ENCODE measurements at places on chromosomes 12 and 14.

DNA sequence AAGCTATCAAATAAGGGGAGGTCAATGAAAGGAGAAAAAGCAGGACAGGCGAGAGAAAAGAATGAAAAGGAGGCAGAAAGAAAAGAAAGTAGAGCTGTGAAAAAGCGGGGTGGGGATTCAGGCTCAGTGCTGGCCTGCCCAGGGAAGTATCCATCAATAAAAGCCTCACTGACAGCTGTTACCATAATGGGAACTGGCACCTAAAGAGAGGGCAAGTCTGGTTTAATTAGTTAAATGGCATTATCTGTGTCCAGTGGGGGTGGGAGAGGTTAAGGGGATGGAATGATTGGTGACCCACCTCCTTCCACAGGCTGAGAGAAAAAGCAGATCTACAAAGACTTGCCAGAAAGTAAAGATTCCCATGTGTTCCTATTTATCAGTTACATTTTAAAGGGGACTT, 7.4 kb downstream of the SALL2 start:
- no peak for DNase-seq

DNA sequence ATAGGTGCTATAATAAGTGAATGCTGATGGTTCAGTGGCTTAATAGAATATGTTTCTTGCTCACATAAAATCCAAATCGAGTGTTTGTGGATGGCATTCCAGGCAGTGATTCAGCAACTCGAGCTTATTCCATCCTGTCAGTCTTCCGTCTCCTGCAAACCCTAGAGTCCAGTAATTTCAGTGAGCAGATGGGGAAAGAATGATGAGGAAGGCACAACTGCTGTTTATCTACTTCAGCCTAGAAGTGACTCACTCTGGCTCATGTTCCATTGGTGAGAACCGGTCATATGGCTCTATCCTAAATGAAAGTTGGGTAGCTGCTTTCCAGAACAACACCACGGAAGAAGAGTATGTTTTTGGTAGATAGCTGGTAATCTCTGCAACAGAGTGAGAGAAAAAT, 421.8 kb upstream of the PDE3A start:
- DNase-seq = no peak

DNA sequence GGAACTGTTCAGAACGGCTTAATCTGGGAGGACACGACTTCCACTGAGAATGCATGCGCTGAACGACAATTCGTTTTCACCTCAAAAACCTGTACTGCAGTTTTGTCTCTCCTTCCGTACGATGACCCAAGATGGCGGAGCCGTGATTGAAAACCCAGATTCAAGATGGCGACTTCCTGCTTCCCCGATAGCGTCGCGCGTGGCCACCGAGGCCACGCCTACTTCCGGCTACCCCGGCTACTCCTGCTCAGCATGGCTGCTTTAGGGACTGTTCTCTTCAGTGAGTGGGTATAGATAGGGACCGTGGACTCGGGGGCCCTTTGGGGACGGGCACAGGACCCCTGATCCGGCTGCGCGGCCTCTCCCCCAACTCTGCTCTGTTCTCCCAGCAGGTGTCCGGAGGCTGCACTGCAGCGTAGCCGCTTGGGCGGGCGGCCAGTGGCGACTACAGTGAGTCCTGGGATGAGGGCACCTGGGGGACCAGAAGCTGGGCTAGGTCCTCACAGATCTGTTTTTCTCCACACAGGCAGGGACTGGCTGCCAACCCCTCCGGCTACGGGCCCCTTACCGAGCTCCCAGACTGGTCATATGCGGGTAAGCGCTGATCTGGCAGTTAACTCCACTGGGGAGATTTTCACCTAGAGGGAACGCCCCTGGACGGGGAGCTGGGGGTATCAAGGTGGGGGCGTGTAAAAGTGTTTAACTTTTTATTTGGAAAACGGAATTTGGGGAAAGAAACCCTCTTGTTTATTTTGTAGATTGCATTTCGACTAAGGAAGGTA, at the start of gene MRPL52:
TSS of gene MRPL52 (plus strand) at position 227 of the 782 bp plus-strand sequence. CDS start at position 253, 26 bp downstream.
- DNase-seq = peak; percentile 74

DNA sequence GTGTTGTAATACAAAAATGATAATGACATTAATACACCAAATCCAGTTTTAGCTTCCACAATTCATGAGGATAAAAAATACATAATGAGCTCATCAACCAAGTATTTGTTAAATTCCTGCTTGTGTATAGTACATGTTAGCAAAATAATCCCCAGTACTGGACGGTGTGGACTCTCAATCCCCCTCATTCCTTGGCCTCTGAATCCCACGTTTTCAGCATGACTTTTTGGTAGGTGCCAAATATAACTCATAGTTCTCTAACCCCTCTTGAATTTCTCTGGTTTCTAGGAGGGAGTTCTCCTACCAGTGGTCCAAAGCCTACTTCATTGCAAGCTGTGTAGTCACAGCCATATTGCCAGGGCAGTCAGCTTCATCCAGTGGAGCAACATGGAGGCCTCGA, 41.4 kb upstream of the EPS8 start:
- DNase-seq = no peak

DNA sequence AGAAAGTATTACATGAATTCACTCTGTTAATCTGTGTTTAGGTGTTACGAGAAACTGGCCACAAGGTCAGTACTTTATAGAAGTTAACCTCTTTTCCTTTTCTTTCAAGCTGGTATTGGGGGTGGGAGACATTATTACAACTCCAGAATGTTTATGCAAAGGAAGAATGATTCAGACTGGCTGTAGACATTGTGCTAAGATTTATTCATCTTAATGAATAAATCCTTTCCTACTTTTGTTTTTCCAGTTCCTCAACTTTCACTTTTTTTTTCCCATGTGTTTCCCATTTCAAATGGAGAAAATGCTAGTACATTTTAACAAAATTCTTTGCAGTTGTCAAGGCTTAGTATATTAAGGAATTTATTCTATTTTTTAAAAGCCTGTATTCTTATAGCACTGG, 1.3 kb downstream of the OTOGL start:
- no peak for DNase-seq

DNA sequence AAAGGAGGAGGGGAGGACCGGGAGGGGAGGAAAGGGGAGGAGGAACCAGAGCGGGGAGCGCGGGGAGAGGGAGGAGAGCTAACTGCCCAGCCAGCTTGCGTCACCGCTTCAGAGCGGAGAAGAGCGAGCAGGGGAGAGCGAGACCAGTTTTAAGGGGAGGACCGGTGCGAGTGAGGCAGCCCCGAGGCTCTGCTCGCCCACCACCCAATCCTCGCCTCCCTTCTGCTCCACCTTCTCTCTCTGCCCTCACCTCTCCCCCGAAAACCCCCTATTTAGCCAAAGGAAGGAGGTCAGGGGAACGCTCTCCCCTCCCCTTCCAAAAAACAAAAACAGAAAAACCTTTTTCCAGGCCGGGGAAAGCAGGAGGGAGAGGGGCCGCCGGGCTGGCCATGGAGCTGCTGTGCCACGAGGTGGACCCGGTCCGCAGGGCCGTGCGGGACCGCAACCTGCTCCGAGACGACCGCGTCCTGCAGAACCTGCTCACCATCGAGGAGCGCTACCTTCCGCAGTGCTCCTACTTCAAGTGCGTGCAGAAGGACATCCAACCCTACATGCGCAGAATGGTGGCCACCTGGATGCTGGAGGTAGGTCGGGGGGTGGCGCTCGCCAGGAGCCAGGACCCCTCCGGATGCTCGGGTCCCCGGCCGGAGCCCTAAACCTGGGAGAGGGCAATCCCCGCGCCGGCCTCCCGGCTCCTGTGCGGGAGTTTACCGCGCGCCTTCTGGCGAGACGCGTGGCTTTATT, at the start of gene CCND2:
TSS of gene CCND2 (plus strand) at position 111 of the 744 bp plus-strand sequence. CDS start at position 390, 279 bp downstream.
- peak; percentile 83 for DNase-seq

- DNase-seq = no peak
Measured at GRCh38 chr12:89081719-89082369, 270.5 kb downstream of the DUSP6 start.

- no peak for DNase-seq
Measured at GRCh38 chr12:118042091-118042490, 18.9 kb downstream of the WSB2 start.

DNA sequence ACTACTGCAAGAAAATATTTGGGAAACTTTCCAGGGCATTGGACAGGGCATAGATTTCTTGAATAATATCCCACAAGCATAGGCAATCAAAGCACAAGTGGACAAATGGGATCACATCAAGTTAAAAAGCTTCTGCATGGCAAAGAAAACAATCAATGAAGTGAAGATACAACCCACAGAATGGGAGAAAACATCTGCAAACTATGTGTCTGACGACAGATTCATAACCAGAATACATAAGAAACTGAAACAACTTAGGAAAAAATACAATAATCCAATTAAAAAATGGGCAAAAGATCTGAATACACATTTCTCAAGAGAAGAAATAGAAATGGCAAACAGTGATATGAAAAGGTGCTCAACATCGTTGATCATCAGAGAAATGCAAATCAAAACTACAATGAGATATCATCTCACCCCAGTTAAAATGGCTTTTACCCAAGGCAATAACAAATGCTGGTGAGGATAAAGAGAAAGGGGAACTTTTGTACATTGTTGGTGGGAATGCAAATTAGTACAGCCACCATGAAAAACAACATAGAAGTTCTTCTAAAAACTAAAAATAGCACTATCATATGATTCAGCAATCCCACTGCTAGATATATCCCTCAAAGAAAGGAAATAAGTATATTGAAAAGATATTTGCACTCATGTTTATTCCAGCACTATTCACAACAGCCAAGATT, 33.8 kb upstream of the ATP2B1 start:
- no peak for DNase-seq

GRCh38 chr12:3299929-3300832, 190.8 kb upstream of the PRMT8 start:
- peak; percentile 72 for DNase-seq

DNA sequence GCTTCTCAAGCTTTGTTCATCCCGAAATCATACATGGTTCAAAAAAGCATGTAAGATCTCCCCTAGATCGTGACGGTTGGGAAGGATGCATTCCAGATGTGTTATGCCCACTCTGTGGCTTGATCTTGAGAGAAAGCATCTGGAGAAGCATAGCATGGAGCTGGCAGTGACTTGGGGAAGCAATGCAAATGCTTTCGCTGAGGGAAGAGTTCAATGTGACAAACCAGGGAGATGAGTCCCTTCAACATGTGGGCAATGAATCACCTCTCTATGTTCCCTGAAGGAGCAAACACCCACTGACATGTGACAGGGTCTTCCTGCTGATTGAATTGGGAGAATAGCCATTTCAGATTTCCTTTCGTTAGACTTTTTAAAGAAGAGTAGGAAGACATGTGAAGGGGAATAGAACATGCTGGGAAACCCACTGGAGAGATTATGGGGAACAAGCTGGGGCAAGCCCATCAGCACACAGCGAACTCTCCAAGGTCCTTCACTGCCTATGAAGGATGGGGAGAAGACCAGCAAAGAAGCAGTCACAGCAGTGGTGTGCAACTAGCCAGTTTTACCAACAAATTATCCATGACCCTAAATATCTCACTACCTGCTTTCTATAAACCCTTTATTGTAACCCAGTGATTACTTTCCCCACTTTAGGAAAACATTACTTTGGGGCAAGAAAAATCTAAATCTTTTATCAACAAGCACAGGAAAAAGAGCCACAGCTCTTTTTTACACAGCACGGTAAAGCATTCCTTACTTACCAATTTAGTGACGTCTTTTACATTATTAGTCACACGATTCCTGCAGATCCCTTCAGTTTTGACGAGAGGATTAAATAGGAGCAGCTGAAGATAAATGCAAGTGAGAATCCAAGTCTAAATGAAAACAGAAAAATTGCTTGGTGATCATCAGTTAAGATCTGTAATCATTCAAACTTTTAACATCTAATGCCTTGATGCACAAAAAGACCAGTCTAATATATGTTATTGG, 35.0 kb downstream of the KITLG start:
- no peak for DNase-seq
